Hematopoietic multipotent progenitor cell (in vitro differentiated cells): ENCODE measurements at places on chromosomes 2 and 18.

GRCh38 chr2:238720232-238720672 is 127.6 kb upstream of the TWIST2 start:
- no peak for DNase-seq

DNA sequence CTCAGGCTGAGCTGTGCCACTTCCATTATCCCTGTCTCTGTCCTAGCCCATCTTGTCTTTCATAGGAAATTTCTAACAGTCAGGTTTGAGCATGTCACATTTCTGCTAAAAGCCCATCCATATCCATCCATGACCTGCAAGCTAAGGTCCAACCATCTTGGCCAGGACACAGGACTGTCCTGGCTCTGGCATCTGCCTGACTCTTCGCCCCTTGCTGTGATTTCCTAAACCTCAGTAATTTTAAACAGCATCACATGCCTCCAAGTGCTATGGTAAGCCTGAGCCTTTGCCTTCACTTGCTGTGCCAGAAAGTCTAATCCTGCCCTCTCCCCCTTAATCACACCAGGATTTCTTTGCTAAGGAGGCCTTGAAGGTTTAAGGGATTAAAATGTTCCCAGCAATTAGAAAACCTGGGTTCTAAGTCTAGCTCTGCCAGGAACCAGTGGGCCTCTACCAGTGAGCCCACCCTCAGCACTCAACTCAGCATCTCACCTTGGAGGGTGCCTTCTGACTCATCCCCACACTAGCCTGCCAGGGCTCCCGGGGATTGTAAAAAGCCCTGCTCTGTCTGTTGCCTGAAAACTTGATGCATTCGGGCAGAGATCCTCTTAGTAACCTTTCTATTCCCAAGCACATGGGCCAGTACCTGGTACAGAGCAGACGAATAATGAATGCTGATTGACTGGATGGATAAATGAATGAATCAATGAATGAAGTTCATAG is 411.0 kb downstream of the LRATD1 start:
- no peak for DNase-seq

DNA sequence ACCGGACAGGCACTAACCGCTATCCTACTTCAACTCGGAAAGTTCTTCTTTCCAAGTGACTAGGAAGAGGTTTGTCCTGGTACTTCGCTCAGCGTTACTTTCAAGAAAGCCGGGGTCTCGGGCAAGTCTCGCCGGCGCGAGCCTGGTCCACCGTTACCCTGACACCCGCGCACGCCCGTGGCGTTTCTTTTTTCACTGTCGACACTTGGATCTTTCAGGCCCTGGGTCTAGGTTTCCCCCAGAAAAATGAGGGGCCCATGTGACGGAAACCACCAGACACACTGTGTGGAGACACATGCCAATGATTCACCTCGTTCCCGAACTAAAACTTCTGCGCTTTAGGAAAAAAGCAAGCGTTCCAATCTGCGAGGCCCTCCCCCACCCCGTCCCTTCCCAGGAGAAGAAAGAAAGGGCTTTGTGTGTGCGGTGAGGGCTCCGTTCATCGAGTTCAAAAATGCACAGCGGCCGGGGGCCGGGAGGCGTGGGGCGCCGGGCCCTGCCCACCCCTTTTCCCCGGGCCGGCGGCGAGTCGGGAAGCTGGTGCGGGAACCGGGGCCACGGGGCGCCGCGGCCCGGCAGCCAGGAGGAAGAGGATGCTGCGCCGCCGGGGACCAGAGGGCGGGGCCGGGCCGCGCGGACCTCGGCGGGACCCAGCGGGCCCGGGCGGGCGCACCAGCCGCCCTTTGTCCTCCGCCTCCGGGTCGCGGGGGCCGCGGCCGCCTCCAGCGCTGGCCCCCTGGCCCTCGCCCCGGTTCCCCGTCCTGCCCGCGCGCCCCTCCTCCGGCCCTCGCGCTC is 2.6 kb downstream of the ZNF521 start:
- DNase-seq, result no peak

DNA sequence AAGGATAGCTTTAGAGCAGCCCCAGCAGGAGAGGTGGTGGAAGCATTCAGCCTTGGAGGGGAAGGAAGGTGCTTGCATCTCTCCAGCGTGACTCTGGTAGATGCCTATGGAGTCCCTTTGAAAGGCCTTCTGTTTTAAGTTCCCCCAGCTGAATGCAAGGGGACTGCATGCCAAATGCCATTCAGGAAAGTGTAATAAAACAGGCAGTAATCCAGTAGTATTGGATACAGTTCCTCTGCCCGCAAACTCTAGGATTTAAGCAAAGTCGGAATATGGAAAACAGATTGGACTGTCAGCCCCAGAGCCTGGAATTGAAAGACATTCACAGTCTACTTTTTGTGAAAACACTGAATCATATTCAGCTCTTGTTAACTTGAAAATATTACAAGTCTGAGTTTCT is 125.2 kb upstream of the GAREM1 start:
- DNase-seq, result no peak

GRCh38 chr18:45755934-45756333 is 32.0 kb downstream of the SLC14A1 start:
- DNase-seq, result peak; percentile 46

DNA sequence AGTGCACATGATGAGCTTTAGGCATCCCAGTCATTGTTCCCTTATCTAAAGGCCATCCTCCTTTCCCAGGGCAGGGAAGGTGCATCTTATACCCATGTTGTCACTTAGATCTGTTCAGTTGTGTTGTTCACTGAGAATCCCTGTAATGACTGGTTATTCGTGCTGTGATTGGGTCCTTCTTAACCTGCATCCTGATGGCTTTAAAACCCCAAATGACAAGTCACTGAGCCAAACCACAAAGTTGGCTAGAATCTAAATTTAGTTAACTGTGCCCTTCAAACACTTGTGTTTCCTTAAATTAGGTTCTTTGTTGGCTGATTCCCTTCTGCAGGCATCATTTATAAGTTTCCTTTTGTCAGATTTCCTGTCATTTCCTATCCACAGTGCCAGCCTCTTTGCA is 58.5 kb upstream of the SLC16A14 start:
- DNase-seq, result no peak

- DNase-seq, result no peak
These were observed 35.0 kb downstream of the SRSF7 start for GRCh38 chr2:38716185-38716584.

DNA sequence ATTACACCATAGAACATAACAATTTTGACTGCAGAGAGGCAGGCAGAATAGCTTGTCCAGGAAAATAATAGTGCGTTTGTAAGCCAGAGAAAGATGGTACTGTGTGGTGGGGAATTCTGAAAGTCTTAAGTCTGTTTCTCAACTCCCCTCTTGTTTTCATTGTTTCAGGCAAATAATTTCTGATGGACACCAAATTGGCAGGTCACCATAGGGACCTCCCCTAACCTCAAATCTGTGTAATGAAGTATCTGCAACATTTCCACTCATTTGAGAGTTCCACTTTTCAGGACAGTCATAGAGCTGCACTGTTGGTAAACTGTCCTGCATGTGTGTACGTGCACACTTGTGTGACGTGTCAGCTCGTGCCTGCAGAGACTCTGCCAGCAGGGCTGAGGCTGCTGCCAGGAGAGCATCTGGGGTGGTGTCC is 195.6 kb downstream of the AGAP1 start:
- DNase-seq, result no peak

GRCh38 chr2:106948540-106948939 is 62.6 kb upstream of the ST6GAL2 start:
- DNase-seq, result no peak

DNA sequence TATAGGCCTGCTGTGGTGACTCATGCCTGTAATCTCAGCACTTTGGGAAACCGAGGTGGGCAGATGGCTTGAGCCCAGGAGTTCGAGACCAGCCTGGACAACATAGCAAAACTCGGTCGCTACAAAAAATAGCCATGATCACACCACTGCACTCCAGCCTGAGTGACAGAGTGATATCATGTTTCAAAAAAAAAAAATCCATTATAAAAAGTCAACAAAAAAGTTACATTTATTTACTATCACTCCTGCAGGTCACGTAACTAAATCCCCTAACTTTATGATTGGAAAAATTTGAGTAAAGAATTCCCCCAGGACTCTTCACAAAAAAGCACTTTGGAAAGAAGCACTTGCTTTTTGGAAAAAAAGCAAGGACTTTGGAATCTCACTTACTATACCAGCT is 46.4 kb upstream of the AGPS start:
- no peak for DNase-seq

GRCh38 chr2:200575957-200576356 is 9.9 kb upstream of the AOX1 start:
- DNase-seq, result no peak

DNA sequence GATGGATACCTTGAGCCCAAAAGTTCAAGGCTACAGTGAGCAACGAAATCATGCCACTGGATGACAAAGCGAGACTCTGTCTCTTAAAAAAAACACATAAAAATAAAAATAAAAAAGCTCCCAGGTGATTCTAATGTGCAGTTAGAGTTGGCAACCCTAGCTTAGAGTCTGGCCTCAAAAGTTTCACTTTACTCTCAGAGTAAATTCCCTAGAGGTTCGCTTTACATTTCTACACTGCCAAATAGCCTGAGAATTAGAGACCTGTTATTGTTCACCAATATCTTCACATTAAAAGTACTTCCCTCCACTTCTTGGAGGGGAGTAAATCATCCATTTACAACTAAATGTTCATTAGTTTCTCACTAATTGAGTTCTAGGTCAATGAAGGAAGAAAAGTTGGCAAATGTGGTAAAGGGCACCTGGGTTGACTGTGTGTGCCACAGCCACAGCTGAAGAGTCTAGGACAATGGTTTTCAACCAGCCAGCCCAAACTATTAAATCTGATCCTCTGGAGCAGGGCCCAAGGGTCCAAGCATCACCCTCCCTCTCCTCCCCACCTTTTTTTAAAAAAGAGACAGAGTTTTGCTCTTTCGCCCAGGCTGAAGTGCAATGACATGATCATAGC is 15.2 kb upstream of the TMEM37 start:
- DNase-seq, result no peak

- DNase-seq, result no peak
These were observed 28.4 kb downstream of the DNAJC10 start for GRCh38 chr2:182744490-182744889.

DNA sequence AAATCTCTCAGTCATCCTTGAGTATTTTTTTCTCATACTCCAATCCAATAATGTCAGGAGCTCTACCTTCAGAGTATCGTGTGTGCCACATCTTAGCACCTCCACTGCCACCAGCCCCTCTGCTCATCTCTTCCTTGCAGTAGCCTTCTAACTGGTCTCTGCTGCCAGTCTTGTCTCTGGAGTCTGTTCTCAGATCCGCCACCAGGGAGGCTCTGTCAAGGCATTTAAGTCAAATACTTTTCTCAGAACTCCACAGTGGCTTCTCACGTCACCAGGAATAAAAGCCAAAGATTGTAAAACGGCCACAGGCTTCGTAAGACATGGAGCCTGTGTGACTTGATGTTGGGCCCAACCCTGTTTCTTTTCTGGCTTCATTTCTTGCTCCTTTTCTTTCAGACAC is 7.1 kb downstream of the UNC50 start:
- DNase-seq, result no peak

DNA sequence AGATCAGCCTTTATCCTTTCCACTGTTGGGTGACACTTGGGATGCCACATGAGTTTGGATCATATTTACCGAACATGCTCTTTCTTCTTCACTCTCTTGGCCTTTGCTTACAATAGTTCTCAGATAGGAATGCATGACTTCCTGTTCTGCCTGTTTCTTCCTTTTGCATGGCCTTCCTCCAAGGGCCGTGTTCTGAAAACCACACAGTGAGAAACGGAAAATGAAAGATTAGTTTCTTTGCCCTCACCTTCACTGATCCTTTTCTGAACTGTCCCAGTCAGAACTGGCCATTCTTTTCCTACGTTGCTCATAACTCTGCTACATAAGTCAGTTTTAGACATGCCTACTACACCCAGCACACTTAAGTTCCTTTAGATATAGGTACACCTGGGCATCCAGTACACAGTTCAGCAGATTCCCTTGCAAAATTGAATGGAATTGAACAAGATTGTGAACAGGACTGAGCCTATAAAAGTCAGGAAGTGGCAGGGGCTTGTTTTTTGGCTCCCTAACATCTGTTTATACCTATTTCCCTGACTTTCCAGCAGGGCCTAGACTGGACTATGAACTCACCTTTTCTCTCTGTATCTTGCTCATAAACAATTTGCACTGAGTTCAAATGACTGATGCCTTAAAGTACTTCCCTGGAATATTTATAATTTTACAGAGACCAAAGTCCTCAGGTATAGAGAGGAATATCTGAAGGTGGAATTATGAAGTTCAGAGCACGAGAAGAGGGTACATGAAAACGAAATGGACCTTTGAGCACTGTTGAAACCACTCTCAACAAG is 186.4 kb upstream of the ST6GAL2 start:
- no peak for DNase-seq

- DNase-seq, result no peak
These were observed 184.6 kb upstream of the ERBB4 start for GRCh38 chr2:212723226-212723625.

DNA sequence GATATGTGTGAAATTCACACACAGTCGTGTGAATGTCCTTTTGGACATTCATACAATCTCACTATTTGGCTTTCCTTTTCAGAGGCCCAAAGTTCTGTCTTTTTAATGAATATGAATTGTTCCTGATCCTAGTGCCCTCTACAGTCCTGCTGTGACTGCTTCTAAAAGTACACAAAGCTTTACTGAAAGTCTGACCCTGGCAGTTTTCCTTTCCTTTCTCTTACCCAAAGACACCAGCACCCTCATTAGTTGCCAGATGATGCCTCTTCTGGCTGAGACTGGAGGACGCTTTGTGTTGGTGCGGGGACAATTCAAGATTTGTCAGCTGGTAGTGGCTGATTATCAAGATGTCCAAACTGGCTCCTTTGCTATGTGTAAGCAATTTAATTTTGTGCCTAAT is 81.8 kb upstream of the CDCA7 start:
- no peak for DNase-seq

GRCh38 chr2:151363709-151364108 is 6.3 kb downstream of the TNFAIP6 start:
- no peak for DNase-seq

DNA sequence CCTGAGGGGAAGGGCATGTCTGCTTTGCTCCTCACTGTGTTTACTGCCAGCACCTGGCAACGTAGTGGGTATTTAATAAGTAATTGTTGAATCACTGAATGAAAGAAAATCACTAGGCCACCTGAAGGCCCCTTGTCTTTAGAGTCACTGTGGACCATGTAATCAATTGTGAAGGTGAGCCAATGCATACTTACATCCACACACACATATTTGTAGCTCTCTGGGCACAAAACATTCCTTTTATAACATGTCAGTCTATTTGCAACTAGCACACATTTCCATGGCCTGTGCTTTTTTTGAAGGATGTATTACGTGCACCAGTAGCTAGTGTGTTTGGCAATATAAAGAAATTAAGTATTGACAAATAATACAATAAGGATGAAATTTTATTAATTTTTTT is 11.2 kb downstream of the ATP8B1 start:
- no peak for DNase-seq

DNA sequence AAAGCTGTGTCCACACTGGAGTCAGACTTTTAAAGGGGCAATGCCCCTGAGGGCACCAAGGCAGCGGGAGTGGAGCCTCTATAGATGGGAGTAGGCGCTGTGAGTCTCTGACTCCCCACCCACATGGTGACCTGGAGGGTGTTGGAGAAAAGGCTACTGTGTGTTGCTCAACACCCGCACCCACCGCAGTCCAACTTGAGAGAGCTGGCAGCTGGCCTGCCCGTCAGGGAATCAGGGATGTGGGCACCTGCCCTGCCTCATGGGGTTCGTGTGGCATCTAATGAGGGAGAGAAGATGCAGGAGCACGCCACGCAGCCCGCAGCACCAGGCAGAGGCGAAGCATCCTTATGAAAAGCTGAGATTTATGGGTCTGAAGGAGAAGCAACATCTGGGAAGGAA is 84.2 kb downstream of the KLHL29 start:
- no peak for DNase-seq
